ENCODE measurements at places on chromosomes 3 and 15.
A peak's percentile ranks its signal among the peaks of the same experiment; 100 is the strongest.

GRCh38 chr15:99343881-99344551, 92.7 kb downstream of the LRRC28 start:
- DNase-seq, result peak; percentile 49

- no peak for DNase-seq
Measured at GRCh38 chr15:98113327-98113726, 152.8 kb downstream of the ARRDC4 start.

DNA sequence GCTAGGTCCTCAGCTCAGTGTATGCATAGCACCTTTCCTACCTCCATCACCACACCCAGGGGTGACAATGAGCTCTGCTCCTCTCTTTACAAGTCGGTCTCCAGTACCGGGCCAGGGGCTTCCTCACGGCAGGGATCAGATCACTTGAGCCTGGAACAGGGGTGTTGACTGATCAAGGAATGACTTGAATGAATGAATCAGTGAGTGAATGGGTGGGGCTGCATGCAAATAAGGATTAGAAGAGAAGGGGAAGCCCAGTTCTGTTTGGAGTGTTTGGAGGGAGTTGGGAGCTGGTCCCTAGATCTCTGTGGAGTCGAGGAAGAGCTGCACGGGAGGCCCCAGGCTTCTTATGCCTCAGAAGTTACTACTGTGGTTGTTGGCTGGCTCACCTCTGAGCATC, 87.0 kb downstream of the TMEM266 start:
- DNase-seq, result no peak

DNA sequence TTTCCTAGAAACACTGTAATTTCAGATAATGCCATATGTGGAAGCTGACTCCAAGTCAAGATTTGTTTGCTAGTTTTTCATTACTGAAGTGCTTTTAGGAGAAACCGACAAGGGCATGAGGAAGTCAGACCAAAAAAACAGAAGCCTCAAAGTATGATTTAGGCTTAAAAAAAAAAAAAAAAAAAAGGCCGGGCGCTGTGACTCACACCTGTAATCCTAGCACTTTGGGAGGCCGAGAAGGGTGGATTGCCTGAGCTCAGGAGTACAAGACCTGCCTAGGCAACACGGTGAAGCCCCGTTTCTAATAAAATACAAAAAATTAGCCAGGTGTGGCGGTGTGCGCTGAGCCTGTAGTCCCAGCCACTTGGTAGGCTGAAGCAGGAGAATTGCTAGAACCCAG, 11.6 kb downstream of the RPL15 start:
- no peak for DNase-seq

DNA sequence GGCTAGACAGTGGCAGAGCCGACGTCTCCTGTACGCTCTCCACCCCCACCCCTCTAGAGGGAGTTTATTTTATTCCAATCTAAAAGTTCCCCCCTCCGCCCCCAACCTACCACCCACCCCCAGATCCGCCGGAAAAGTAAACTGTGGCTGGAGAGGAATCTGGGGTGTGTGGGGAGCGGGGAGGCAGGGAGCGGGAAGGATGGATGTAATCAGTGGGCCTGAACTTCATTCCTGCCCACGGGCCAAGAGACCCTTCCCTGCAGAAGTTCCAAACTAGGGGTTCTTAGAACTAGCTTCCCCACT, 537 bp upstream of the CSRNP1 start:
- no peak for DNase-seq

DNA sequence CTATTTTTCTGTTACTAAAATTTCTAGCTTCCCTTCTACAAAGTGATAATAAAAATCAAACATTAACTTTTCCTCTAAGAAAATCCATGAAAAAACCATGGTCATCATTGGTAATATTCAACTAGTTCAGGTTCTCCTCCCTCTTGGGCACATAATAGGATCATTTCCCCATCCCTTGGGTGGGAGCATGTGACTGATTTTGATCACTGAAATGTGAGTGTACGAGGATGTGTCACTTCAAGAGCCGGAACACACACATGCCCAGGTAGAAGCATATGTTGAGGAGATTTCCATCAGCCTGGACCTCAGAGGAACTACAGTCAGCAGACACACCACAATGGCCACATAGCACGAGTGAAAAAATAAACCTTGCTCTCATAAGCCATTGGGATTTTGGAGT, 36.1 kb downstream of the AP3S2 start:
- no peak for DNase-seq

DNA sequence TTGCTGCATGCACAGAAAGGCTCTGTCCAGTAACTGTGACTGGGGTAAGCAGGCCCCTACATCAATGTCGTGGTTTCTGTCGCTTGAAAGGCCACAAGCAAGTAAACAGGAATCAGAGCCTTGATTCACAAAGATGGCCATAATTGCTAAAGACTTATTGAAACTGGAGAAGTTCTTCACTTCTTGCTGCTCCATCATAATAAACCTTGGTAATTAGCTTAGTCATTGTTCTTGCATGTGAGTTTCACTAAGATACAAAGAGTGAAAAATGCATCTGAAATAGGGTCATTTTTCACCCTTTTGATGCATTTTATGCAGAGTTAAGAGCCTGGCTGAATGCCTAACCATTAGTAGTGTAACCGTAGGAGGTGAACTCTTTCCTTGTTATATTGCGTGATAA, 3.2 kb downstream of the SEMA6D start:
- DNase-seq, result no peak

Data from activated CD4-positive, alpha-beta T cell treated with anti-CD3 and anti-CD28 coated beads, Interleukin-2, amount 50 U/mL, for 1 hour (primary cell).